ENCODE measurements at places on chromosomes 5 and 9.

DNA sequence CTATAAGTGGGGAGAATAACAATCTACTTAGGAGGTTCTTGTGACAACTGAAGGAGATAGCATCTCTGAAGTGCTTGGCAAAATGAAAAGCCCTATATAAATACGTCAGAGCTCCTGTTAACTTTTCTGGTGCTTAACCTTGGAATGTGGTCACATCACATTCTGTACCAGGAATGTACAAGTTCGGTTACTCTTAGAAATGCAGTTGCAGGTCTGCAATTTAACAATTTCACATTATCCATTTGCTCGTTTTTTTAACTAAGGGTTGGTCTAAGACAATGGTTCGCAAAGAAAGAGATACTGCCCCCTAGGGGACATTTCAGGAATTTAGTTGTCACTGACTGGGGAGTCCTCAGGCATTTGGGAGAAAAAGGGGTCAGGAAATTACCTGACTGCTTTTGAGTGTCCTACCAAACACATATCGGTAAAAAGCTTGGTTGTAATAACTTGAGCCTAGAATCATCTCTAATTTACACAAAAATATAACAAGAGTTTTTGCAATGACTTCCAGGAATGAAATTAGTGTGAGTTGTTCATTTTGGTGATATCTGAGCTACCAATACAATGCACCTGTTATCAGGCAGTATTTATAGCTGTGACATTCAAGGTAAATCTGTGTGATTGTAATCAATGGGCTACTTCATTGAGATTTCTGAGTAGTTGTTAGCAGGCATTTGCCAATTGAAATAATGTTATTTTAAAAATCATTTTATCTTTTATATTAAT, 5.4 kb upstream of the HBEGF start:
- DNase-seq = peak; percentile 79

DNA sequence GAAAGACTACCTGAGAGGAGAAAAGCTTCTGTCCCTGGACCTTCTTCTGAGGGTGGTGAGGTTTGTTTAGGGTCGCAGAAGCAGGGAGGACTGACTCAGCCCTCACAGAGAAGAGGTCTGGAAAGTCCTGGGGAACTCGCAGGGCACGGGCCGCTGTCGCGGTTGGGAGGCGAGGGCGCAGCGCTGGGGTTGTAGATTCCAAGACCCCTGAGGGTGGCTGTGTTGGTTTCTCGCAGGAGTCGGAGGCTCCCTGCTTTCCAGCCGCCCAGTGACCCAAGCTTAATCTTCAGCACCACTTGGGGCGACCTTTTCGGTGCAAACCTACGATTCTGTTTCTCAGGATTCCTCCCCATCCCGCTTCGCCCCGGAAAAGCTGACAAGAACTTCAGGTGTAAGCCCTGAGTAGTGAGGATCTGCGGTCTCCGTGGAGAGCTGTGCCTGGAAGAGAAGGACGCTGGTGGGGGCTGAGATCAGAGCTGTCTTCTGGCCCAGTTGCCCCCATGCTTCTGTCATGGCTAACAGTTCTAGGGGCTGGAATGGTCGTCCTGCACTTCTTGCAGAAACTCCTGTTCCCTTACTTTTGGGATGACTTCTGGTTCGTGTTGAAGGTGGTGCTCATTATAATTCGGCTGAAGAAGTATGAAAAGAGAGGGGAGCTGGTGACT, 482 bp downstream of the SLC27A6 start:
- no peak for DNase-seq

DNA sequence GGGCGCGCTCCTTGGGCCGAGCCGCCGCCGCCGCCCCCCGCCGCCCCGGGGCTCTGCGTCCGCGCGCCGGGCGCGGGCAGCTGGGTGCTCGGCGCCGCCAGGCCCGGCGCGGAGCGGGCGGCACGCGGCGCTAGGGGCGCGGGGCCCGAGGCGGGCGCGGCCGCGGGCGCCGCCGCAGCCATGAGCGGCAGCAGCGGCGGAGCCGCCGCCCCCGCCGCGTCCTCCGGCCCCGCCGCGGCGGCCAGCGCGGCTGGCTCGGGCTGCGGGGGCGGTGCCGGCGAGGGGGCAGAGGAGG, 351 bp downstream of the TRIO start:
- DNase-seq = no peak

DNA sequence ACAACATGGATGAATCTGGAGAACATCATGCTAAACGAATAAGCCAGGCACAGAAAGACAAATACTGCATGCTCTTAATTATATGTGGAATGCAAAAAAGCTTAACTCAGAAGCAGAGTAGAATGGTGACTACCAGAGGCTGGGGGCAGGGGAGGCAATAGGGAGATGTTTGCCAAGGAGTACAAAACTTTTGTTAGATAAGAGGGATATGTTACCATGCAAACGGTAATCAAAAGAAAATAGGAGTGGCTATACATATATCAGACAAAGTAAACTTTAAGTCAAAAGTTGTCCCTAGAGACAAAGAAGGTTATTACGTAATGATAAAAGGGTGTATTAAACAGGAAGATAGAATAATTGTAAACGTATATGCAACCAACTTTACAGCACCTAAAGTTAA, 17.8 kb upstream of the BTNL3 start:
- DNase-seq = no peak

- no peak for DNase-seq
Observed at GRCh38 chr9:81684635-81685034, 4.7 kb downstream of the TLE1 start.

GRCh38 chr5:3657364-3658022, 61.9 kb downstream of the IRX1 start:
- no peak for DNase-seq

GRCh38 chr5:14614490-14614889, 32.9 kb downstream of the OTULINL start:
- DNase-seq = no peak

DNA sequence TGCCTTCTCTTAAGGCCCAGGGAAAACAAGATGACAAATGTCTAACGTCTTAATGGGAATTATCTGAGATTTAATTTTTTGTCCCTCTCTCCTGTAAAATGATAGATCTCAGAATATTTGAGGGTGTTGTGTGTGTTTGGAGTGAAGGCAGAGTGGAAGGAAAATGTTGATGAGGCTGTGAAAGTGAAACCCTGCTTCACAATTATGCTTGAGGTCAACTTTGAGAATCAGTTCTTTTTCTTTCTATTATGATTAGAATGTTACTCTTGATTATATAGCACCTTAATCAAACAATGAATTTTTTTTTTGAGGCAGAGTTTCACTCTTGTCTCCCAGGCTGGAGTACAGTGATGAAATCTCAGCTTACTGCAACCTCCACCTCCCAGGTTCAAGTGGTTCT, 5.5 kb upstream of the LOX start:
- DNase-seq = peak; percentile 39

DNA sequence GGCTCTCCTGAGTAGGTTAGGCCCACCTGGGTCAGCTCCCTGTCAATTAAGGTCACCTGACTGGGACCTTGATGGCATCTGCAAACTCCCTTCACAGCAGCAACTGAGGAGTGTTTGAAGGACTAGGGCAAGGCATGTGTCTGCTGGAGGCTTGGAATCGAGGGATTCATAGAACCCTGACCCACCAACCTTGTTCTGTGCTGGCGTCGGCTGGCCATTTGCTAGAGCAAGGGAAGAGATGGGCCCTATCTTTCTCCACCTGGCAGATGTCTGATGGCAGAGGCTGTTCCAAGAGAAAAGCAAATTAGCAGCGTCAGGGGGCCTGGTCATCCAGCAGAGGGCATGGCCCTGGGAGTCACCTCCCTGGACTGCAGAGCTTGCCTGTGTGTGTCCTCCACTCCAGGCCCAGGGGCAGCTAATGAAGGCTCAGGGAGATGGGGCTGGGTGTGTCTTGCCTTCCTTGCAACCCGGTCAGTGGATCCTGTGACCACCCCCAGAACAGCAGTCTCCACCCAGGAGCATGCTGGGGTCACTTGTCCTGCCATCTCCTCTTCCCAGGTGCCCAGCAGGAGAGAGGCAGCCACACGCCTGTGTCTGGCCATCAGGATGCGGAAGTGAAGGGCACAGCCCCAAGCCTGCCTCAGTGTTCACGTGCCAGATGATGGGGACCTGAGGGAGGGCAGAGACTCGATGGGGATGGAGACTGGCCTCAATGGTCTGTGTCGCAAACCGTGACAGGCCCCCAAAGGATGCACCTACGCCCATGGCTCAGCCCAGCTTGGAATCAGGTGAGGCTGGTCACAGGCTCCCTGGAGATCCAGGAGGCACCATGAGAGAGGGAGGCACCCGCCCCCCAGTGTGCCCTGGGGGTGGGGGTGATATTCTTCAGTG, 53.9 kb downstream of the BARX1 start:
- DNase-seq = no peak

DNA sequence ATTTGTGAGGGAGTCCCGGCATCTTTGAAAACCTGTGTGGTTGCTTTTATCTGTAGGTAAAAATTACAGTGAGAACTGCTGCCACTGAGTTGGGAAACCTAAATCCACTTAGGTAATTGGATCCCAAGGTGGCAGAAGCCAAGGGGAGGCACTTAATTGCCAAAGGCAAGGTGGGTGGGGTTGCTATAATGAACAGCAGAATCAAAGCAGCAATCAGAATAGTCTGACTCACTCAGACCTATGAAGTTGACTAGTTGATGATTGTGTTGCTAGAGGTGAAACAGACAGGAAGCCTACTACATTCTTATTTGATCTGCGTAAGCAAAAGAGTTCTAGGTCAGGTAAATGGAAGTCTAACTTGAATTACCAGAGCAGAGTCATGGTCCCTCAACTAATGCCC, 17.3 kb upstream of the BICD2 start:
- DNase-seq = no peak

DNA sequence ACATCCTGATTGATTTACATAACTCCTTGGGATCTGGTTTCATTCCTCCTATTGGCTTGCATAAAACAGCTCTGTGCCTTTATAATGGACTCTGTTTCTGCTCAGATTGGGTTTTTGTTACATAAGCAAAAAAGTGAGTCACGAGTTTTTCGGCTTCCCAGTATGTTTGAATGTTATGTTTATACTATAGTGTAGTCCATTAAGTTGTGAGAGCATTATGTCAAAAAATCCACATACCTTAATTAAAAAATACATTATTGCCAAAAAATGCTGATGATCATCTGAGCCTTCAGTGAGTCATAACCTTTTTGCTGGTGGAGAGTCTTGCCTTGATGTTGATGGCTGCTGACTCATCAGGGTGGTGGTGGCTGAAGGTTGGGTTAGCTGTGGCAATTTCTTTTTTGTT, 144.6 kb downstream of the CCDC171 start:
- DNase-seq = no peak

DNA sequence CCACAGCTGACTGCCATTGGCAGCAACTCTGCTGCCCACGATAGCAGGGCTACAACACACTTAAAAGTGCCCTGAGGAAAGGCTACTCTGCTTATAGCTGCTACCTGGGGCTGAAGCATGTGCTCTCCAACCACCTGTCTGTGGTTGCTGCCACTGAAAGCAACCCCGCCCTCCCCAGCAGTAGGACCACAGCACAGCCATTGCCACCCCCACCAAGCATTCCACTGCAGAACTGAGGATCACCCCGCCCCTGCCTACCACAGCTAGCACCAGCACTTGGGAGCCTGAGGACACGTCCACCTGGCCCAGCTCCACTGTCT, 85.8 kb downstream of the LPAR1 start:
- peak; percentile 66 for DNase-seq

DNA sequence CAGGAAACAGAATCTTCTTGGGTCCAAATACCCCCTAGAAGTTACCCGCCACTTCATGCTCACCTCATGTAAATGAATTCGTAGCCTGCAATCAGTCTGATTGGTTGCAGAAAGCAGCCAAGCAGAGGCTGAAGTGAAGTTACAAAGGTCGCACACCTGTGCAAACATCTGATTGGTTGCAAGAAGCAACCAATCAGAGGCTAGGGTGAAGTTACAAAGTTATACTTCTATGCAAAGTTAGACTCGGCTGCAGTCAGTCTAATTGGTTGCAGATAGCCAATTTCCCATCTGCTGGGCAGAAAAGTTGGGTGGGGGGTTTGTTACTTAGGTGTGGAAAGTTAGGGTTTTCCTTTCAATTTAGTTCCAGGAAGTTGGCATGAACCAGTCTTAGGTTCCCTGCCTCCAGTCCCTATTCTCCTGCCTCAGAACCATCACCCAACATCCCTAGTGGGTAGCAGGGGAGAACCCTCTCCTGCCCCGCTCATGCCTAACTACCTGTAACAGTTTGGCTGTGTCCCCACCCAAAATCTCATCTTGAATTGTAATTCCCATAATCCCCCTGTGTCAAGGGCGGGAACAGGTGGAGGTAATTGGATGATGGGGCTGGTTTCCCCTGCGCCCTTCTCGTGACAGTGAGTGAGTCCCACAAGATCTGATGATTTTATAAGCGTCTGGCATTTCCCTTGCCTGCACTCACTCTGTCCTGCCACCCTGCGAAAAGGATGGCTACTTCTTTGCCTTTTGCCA, 1.2 kb upstream of the RUSC2 start:
- no peak for DNase-seq

DNA sequence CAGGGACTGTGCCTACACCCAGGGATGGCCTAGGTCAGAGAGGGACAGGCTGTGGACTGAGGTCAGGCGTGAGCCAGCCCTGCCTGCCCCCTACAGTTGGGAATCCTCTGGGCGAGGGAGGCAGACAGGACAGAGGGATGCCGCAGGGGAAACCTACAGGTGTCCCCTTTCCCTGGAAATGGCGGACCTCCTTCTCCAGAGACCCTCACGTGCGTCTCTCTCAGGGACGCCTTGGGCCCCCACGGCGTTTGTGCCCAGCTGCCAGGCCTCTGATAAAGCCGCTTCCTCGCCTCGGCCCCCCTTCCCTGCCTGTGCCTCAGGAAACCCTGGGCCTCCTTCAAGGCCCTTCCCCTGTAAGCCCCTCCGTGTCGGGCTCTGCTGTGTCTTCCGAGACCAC, 129.3 kb downstream of the RXRA start:
- DNase-seq = no peak

- no peak for DNase-seq
Observed at GRCh38 chr5:174877987-174878386, 153.6 kb downstream of the MSX2 start.

DNA sequence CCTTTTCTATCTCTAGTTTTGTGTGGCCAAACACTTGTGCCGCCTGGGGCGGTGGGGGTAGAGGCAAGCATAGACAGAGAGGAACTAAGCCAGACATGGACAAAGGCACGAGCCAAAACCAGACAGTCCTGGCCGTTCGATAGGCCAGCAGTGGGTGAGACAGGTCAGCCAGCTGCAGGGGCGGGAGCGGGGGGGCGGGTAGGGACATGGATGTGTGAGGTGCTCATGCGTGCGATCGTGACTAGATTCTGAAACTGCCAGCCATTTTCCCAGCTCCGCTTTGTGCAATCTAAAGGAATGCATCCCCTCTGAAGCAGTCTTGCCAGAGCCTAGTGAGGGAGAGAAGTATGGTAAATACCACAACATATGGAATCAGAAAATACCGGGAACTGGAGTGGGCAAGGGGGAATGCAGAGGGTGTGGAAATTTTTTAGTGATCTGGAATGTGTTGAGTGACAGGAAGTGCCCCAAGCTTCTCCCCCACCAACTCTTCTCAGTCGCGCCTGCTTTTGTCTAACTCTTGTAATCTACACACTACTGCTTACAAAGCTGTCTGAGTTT, 111.9 kb downstream of the NR6A1 start:
- peak; percentile 15 for DNase-seq

DNA sequence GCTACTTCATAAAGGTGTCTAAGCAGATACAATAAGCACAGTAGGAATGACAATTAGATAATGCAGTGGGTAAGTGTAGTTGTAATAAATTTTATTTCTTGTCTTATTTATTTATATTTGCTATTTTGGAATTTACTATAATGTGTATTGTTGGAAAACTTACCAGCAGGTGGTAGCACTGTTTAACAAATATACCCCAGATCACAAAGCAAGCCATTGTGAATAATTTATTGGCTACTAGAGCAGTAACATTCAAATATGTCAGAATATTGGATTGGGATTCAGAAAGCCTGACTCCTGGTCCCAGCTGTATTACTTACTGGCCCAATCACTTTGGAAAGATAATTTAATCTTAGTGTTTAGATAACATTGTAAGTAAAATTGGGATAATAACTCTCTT, 78.0 kb downstream of the ISOC1 start:
- peak; percentile 10 for DNase-seq
